ENCODE measurements at places on chromosomes 16 and 17. TPM values are rescaled to one million over a fixed set of nuclear protein-coding genes. Genes with fewer than 3 reads are reported as not detected.

The RAPGEFL1 gene
- 6.5 TPM for total RNA-seq

- peak; percentile 82 for DNase-seq
These were observed at the start of gene DYNC1LI2 for GRCh38 chr16:66751303-66751991. TSS of gene DYNC1LI2 (minus strand) at chr16:66751609. CDS start at chr16:66751591, 18 bp downstream.

The EPOP gene
- total RNA-seq: 0.09 TPM

GRCh38 chr16:83552228-83552627 lies 255.6 kb upstream of the HSBP1 start:
- no peak for DNase-seq

The LPO gene
- not detected for total RNA-seq

GRCh38 chr17:79500745-79501618 lies 109.9 kb downstream of the RBFOX3 start:
- DNase-seq: no peak

The TLCD2 gene
- total RNA-seq: 0.75 TPM

DNA sequence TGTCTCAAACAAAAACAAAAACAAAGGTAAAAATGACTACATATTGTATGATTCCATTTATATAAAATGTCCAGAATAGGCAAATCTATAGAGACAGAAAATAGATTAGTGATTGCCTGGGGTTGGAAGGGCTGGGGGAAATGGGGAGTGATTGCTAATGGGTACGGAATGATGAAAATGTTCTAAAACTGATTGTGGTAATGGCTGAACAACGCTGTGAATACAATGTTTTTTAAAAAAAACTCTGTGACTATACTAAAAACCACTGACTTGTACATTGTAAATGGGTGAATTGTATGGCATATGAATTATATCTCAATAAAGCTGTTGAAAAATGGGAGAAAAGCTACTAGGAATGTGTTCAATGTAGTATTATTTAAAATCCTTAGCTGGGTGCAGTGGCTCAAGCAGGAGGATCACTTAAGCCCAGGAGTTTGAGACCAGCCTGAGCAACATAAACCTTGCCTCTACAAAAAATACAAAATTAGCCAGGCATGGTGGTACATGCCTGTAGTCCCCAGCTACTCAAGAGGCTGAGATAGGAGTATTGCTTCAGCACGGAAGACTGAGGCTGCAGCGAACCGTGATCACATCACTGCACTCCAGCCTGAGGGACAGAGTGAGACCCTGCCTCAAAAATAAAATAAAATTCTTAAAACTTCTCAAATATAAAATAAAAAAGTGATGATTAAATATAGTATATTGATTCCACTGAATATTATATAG lies 47.9 kb downstream of the TOM1L2 start:
- no peak for DNase-seq

The ADGRG1 gene
- total RNA-seq: 0.33 TPM

DNA sequence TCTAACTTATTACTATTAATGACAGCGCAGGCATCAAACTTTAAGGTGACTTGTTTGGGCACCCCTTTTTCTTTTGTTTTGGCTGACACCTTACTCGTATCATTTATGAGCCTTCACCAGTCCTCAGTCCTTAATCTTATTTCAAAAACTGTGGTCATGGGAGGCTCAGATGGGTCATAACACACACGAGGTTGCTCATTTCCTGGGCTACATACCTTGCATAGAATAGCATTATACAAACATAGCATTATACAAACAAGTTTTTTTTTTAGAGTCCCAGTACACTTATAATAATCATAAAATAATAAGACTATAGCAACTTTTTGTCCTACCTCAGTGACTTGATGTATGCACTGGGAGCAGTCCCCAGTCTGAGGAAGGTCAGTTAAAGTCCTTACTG lies 11.2 kb upstream of the ACSF2 start:
- DNase-seq: no peak

The MFSD6L gene
- total RNA-seq: not detected

- no peak for DNase-seq
These were observed 170.3 kb downstream of the FOXL1 start for GRCh38 chr16:86748652-86749051.

The GAS7 gene
- 4.6 TPM for total RNA-seq

The HSD17B1 gene
- 1.2 TPM for total RNA-seq

DNA sequence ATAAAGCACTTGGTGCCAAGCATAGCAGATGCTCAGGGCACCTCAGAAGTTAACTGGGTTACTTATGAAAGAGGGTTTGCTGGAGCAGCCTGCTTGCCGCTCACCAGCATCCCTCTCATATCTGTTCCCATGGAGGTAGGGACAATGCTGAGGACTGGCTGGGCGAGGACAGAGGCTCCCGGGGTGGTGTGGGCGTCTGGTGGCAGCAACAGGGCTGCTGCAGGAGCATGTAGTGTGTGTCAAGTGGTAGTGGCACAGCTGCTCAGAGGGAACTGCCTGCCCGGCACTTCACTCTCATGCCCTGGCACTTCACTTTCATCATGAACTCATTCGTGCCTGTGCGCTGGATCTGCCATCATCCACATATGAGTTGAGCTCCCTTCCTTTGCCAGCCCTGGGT lies 26.9 kb upstream of the ZNHIT3 start:
- DNase-seq: no peak

The SBK1 gene
- 14.6 TPM for total RNA-seq

- DNase-seq: no peak
These were observed 17.7 kb upstream of the ADCY9 start for GRCh38 chr16:4133897-4134372.

DNA sequence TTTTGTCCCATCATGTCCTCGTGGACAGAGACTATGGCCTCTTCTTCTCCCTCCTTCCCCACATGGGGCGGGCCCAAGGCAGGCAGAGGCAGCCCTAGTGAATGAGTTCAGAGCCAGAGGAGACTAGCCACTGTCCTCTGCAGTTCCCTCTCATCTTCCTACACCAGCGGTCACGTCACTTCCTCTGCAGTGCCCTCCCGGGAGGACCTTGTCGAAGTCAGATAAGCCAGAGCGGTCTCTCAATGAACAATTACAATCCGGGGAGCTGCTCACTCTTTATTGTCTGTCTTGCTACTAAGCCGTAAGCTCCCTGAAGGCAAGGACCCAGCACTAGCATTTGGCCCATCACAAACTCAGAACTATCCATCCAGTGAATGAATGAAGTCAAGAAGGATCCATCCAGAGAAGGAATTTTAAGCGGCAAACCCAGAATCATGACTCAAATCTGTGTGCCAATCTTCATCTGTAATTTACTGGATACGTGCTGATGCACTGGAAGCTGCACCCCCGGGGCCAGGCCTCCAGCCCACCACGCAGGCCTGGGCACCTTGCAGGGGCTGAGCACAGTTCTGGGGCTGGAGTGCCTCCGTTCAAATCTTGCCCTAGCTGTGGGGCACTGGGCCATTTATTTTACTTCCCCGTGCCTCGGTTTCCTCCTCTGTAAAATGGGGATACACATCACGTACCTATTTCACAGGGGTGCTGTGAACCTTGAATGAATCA lies 18.1 kb downstream of the ZNF423 start:
- no peak for DNase-seq

- DNase-seq: no peak
These were observed 5.8 kb downstream of the PDK2 start for GRCh38 chr17:50100921-50101345.

DNA sequence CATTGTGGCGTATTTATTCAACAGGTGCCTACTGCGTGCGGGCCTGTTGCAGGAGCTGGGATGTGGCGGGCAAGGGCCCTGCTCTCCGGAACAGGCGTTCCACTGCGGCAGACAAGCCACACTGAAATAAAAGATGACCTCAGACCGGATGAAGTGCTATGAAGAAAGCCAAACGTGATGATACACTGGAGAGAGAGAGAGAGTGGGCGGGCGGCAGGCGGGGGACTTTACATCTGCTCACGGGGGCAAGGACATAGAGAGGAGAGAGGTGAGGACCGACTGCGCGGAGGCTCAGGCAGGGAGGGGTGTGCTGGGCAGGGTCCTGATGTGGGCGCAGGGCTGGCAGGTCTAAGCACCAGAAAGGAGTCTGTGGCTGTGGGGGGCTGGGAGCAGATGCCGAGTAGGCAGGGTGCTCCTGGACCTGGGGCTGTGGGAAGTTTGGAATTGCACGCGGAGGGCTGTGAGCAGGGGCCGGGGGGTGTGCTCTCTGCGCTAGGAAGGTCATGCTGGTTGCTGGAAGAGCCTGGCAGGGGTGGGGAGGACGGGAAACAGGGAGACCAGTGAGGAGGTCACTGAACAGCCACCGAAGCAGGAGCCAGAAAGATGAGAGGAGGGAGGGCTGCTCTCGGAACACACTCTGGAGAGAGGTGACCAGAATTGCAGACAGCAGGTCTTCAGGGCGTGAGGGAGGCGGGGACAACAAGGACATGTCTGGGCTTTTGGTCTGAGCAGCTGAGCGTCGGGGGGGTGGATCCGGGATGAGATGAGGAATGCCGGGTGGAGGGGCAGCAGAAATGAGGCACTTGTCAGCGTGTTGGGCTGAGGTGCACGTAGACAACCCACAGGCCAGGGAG lies 9.9 kb downstream of the MXRA7 start:
- DNase-seq: no peak

The PFAS gene
- total RNA-seq: 29.1 TPM

- DNase-seq: no peak
These were observed 327.7 kb downstream of the BCAS3 start for GRCh38 chr17:61005358-61005757.

GRCh38 chr16:14464796-14465195 lies 165.3 kb downstream of the PARN start:
- DNase-seq: no peak

DNA sequence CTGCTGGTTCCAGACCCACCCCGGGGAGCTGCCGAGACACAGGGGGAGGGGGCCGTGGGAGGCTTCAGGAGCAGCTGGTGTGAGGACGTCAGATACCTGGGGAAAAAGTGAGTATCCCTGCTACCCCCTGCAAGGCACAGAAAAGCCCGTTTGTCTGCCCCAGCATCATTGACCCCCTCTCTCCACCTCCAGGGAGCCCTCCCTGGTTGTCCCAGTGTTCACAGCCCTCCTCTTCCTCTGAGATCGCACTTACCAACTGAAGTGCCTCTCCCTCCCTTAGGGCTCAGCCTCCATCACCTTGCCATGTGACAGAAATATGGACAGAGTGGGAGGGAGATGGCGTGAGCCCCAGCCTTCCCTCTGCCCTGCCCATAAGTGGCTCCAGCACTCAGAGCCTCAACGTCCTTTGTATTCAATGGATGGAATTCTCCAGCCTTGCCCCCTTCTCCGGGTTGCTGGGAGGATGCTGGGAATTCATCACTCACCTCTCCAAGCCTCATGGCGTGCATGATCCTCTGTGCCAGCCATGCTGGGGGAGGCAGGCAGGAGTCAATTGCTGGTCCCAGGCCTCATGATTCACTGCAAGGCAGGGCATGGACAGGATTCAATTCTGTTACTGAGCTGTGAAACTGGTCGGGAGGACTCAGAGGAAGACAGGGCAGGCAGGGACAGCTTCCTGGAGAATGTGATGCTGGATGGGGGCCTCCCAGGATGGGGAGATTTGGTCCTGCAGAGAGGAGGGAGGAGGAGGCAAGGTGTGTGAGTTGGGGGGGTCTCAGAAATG lies 14.6 kb downstream of the SPNS3 start:
- DNase-seq: no peak

DNA sequence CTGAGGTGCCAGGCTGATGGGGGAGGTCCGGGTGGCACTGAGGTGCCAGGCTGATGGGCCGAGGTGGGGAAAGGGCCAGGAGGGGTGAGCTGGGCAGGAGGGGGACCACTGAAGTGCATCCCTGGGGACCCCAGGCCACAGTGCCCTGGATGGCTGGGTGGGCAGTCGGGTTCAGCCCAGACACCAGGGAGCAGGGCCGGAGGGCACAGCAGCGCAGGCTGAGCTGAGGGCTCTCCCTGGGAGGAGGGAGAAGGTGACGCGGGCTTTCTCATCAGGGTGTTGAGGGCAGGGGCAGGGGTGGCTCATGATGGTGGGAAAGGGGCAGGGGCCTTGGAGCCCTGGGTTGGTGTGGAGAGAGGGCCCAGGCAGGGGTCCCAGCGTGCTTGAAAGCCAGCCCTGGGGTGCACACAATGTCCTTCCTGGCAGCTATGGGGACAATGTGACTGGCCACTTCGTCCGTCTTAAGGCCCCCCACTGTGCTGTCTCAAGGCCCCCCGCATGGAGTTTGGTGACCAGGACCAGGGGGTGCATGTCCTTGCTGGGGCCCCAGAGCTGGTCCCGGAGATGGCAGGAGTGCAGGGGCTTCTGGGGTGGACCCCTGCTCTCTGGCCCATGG lies 16.0 kb downstream of the CD7 start:
- DNase-seq: no peak

The TAC4 gene
- total RNA-seq: not detected

GRCh38 chr17:73271072-73271471 lies 9.4 kb upstream of the CPSF4L start:
- no peak for DNase-seq

Data from CD4-positive, alpha-beta memory T cell (primary cell).